Prostate gland (tissue), 2 donors: ENCODE measurements at places on chromosomes 2 and 18. TPM values are rescaled to one million over a fixed set of nuclear protein-coding genes. Genes with fewer than 3 reads are reported as not detected.

- no peak for DNase-seq
Measured at GRCh38 chr2:31688282-31688681, 107.5 kb upstream of the SRD5A2 start.

- no peak for DNase-seq
Measured at GRCh38 chr2:239249776-239250175, 151.0 kb downstream of the HDAC4 start.

DNA sequence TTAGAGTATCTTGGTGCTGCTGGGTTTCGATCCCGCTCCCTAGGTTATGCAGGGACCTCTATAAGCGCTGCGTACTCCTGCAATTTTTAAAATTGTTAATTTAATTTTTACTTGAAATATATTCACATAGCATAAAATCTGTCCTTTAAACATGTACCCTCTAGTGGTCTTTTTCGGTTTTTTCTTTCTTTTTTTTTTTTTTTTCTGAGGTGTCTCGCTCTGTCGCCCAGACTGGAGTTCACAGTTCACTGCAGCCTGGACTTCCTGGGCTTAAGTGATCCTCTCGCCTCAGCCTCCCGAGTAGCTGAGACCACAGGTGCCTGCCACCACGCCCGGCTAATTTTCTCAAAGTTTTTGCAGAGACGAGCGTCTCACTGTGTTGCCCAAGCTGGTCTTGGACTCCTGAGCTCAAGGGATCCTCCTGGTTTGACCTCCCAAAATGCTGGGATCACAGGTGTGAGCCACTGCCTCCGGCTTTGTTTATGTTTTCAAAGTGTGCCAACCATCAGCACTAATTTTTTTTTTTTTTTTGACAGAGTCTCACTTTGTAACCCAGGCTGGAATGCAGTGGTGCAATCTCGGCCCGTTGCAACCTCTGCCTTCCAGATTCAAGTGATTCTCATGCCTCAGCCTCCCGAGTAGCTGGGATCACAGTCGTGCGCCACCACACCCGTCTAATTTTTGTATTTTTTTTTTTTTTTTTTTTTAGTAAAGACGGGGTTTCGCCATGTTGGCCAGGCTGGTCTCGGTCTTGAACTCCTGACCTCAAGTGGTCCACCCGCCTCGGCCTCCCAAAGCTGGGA, 585 bp upstream of the MOB1A start:
- DNase-seq = no peak

- DNase-seq = no peak
Measured at GRCh38 chr2:24977631-24978030, 5.9 kb upstream of the DNAJC27 start.

The PRSS56 gene
- total RNA-seq = not detected
